Activated T-helper 17 cell treated with anti-CD3 and anti-CD28 coated beads, Interleukin-2, amount 50 U/mL, for 72 hours (primary cell): ENCODE measurements at places on chromosomes 1 and 21.

GRCh38 chr1:108639899-108640560 lies 20.9 kb downstream of the HENMT1 start:
- no peak for ATAC-seq

- no peak for ATAC-seq
Observed at GRCh38 chr21:28991861-28992525, 684 bp downstream of the LTN1 start.

DNA sequence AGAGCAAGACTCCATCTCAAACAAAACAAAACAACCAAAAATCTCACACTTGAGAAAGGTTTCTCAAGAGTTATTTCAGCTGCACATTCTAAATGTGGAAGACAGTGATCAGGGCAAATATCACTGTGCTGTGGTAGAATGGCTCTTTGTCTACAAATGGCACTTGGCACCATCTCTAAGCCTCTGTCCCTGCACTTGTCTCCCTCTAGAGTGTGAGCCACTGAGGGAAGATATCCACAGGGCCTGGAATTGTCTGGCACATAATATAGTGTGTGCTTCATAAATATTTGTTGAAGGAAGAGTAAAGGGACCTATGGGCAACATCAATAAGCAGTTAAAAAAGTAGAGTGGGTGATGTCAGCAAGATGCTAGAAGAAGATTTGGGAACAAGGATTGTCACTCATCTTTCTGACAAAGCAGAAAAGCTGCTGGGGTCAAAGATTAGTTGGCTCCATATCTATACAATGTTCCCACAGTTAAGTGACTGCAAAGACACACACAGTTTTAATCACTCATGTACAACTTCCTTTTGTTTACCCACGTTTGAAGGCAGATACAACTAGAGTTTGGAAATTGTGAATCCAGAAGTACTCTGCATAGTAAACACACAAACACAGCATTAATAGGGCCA lies 19.1 kb downstream of the CD101 start:
- no peak for ATAC-seq

GRCh38 chr21:46552274-46552673 lies 52.6 kb downstream of the S100B start:
- ATAC-seq, result no peak

DNA sequence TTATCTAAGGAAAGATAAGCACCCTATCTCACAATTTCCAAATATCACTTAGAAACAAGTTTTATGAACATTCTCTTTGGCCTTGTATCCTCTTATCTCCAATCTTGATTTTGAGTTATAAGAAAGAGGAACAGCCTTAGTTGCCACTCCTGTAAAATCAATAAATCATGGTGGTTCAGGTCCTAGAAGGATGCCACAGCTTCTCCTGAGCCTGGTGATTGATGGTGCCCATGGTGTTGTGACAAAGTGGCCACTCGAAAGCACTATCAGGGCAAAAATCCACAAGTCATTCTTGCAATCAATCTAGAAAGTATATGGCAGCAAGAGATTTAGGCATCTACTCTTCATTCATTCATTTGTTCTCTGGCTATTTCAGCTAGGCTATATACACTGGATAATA lies 27.8 kb downstream of the GBP6 start:
- ATAC-seq, result no peak

DNA sequence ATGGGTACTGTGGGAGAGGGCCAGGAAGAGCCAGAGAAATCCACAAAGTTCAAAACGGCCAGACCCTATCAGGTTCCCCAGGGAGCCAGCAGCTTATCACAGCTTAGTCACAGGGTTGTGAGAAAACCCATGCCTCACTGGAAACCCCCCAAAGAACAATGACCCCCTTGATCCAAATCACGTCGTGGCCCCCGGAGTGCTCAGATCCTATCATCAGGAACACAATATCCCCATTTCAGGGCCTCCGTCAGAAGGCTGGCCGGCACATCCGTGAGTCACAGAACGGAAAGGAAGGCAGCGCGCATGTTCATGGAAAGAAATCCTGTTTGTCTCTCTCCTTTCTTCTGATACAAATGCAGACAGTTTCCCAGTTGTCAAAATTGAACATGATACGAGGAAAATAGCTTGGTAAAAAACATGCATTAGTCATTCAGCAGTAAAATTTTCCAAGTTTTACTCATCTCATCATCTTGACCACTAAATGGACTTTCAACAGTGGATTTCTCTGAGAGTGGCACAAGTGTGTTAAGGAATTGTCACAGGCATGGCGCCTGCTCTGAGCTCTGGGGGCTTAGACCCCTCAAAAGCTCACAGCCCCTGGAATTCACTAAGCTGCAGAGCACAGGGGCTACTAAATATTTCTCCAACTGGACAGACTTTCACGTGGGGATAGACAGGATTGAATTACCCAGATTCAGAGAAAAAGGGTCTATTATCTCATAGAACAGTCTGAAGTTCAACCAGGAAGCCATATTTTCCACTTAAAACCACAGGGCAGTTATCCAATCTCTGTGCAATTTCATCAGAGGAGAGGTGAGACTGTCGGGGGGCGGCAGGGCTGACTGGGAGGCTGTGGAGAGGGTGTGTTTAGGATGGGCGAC lies 124.8 kb downstream of the RIPK4 start:
- no peak for ATAC-seq

- peak; percentile 11 for ATAC-seq
Observed at GRCh38 chr1:65165269-65165993, 17.4 kb downstream of the AK4 start.

DNA sequence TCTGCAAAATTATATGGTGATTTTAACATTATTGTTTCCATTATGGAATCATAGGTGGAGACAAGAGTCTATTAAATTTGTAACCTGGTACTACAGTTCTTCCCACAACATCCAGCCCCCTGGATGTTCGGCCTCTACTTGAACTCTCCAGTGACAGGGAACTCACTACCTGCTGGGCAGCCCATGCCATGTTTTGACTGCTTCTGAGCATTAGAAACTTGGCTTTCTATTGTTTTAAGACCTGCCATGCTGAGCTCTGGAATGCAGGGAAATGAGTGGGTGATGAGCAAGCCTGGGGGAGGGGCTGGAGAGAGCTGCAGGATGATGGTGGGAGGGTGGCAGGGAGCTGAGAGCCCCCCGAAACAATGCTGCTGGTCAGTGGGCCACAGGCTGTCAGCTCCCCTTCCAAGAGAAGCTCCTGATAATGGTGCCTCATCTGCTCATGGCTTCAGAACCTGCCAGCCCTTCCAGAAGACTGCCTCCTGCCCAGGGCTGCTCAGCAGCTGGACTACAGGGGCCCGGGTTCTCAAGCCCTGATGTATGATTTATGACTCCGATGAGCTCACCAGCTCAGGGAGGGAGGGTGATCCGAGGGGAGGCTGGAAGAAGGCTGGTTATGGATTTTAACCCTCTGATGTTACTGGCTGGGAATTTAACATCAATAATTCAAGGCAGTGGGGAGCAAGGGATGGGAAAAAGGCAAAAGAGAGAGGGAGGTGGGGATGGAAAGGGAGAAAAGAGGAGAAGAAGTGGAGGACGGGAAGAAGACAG lies 205.0 kb downstream of the HIVEP3 start:
- no peak for ATAC-seq

GRCh38 chr21:35427320-35428000 lies 378.4 kb upstream of the RUNX1 start:
- peak; percentile 51 for ATAC-seq

DNA sequence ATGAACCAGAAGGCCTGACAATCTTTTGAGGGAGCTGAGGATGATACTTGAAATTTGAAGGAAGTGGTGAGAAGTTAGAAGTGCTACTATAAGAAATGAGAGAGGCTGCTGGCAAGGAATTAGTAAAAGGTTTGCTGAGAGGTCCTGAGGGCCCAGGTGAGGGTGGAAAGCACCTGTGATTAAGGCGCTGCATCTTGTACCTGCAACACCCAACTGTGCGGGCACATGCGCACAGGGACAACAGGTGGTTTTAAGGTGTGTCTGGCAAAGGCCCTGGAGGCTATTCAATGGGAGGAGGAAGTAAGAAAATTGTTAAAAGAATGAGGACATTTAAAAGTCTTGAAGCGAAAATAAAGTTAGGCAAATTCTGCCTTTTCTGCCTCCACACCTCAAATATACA lies 349.3 kb downstream of the RGS7 start:
- ATAC-seq, result no peak

DNA sequence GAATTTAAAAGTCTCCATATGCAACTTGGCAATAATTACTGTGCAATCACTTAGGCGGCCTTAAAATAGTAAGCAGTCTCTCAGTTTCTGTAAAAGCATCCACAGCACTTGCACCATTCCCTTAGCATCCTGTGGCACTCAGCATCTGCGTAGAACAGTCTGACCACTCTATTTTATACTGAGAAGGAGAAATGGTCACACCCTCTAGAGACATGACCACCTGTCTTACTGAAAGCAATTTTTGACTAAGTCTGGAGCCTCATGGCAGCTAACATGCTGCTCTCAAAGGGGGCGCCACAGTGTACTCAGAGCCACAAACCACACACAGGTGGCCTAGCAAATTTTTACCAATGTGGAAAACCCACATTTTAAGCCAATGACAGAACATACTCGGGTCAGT lies 62.0 kb downstream of the KCNK1 start:
- ATAC-seq, result no peak

DNA sequence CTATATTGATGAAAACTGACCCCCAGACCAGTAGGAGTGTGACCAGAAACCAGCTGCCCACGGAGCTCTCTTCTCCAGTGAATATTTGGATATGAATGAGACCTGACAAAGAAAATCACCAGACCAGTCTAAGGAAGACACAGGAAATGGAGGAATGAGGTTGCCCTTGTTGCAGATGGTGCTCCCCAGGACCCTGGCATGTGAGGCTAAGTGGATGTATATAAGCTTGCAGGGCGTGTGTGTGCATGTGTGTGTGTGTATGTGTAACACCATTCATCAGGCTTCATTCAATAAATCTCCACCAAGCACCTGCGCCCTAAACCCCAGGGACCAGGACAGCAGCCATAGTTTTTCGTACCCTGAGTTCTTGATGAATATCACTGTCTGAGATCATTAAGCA lies 14.4 kb downstream of the PHLDA3 start:
- ATAC-seq, result no peak

- ATAC-seq, result no peak
Observed at GRCh38 chr1:6331543-6332273, 61.9 kb downstream of the ACOT7 start.

DNA sequence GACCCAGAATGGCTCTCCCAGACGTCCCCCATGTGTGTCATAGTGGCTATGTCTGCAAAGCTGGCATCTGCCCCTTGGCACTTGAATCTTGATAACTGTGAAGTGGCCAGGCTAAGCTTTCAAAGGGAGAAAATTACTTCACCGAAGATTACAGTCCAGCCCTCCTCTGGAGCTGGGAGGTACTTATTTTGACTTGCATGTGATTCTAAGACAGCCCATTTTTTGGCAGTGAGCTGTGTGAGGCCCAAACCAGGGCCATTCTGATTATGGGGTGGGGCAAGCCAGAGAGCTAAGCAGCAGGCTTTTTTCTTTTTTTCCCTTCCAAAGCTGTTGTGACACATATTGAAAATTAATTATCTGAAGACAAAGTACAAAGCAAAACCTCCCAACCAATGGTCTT lies 42.1 kb upstream of the C8B start:
- ATAC-seq, result no peak

DNA sequence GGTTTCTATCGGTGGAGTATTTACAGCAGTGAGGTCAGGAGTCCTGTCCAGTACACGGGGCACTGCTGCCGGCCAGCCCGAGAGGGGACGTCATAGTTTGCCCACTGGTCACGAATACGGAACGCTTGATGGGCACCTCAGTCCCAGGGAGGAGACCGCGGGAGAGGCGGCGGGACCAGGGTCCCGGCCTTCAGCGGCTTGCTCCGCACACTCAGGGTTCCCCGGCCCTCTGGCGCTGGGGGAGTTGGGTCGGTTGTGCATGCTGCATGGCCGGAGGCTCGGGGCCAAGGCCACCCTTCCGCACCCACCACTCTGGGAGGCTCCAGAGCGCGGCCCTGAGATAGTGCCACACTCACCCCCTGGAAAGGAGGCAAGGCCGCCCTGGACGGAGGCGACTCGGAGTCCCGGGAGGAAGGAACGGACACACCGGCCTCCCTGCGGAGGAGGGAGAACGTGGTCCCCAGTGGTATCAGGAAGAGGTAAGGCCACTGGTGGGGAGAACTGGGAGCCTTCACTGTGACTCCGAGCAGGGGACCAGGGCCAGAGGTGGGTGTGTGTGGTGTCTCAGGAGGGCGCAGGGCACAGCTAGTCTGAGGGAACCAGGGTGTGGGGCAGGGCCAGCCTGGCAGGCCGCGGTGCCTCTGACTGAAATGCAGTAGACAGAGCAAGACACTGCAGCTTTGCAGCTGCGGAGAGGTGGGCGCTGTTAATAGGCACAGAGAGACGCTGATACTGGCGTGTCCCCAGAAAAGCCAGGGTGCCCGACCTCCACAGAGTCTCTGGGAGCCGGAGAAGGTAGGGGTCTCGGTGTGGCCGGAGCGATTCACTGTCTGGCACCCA lies 28.6 kb upstream of the PRSS38 start:
- ATAC-seq, result no peak

- peak; percentile 19 for ATAC-seq
Observed at GRCh38 chr1:181504399-181504842, 21.1 kb downstream of the CACNA1E start.

DNA sequence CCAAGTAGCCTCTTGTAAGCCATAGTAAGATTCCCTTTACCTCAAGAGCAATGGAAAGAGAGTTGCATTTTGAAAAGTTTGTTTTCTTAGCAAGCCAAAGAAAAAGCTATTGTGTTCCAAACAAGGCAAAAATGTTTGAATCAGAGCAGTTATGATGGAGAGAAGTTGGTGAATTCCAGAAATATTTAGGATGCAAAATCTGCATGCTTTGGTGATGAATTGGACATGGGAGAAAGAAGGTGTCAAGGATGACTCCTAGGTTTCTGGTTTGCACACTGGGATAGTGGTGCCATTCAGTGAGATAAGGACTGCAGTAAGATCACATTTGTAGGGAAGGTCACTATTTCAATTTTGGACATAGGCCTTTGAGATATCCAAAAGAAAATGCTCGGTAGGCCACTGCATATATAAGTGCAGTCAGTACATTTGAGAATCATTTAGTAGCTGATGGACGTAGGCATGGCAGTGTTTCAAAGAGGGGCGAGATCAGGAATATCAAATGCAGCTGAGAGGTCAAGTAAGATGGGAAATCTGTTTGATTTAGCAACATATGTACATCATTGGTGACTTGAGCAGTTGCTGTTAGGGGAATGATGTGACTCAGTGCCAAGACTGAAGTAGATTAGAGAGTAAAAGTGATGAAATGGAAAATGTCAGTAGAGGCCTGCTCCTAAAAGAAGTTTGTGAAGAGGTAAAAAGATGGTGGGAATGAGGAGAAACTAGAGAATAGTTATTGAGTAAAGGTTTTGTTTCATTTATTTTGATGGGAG lies 33.9 kb upstream of the GPR25 start:
- ATAC-seq, result no peak

GRCh38 chr1:151723726-151724370 lies 2.5 kb downstream of the RIIAD1 start:
- ATAC-seq, result no peak

GRCh38 chr1:13763222-13763621 lies 63.2 kb downstream of the PRDM2 start:
- no peak for ATAC-seq
